ENCODE measurements at places on chromosomes 1 and 21. TPM values are rescaled to one million over a fixed set of nuclear protein-coding genes. Genes with fewer than 3 reads are reported as not detected.

DNA sequence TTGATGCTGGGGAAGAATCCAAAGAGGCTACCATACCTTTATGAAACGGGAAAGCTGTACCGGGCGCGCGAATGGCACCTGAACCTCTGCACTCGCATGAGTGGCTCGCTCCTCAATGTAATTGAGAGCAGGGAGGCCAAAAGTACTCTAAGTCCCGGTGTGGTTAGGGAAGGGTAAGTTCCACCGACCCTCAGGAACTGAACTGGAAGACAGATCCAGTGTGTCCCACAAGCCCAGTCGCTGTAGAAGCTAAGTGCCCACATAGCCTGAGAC, 1.0 kb downstream of the GATAD2B start:
- no peak for DNase-seq

GRCh38 chr1:113870778-113871177, 734 bp downstream of the PTPN22 start:
- DNase-seq, result no peak

CA6 gene
- total RNA-seq, result not detected

PBXIP1 gene
- 119 TPM for total RNA-seq

SYCP1 gene
- total RNA-seq, result not detected
